Femur (tissue), 1 donor: ENCODE measurements at places on chromosomes 2 and 18.

- DNase-seq, result peak; percentile 20
Measured at GRCh38 chr2:179860255-179861026, 971 bp downstream of the ZNF385B start.

DNA sequence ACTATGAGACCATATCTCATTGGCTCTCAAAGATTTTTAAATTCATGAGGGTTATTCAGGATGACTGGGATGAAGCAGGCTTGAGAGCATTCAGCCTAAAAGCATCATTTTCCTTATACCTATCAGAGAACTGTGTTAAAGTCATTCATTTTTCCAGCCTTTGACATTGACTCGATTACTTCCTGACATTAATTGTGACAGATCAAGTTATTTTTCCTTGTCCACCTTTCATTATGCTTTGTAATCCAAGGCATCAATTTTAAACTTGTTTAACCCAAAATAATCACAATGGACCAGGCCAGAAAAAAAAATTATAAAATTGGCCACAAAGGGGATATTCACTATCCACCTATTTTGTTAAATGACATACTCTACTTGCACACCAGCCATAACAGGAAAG is 1606.8 kb upstream of the PIK3C3 start:
- DNase-seq, result no peak

DNA sequence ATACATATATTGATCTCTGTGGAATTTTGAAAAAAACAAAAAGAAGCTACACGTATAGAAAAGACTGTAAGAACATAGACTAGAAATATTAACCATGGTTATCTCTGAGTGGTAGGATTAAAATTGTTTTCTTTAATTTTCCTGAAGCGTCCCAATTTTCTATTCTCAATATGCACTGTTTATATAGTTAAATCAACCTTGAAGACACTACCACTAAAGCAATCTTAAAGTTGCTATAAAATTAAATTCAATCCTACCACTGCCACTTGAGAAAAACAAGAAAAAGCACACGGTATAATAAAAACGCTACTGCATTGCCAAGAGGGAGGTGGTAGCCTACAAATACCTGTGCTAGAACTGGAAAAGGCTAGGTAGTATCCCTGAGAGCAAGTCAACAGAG is 47.2 kb downstream of the TRIP12 start:
- DNase-seq, result no peak

DNA sequence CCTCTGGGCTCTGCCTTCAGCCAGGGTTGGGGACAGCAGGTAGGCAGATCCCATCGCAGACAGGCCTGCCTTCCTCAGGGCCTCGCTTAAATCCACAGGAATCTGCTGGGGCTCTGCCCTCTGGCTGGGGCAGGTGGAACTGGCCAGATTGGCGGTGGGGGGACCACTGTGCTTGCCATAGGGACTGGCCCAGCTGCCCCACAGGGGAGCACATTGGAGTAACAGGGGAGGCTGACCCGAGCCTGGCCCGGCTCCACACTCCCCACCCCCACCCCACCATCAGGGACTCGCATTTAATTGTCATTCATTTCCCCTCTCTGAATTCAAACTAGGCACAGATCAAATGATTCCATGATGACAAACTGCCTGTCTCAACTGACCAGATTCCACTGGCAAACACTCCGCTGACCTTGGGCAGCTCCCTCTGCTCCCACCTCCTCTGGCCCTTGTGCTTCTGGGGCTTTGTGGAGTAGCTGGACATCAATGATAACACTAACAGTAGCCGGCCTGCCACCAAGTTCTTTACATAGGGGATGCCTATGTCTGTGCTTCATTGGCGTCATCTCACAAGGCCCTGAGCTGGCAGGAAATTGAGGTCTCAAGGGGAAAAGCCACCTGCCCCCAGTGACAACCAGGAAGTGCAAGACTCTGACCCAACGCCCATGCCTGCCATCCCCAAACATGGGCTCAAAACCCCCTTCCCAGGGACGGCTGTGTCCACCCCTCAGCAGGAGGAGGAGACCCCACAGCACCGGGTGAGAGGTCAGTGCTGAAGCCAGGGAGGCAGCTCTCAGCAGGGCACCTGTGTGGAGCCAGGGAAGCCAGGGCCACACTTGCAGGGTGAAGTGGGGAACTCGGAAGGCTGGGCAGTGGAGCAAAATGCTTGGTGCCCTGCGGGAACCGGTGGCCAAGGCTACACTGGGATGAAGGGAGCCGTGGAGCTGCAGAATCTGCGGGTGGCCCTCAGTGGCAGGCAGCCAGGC is 2.1 kb upstream of the B3GNT7 start:
- DNase-seq, result no peak

DNA sequence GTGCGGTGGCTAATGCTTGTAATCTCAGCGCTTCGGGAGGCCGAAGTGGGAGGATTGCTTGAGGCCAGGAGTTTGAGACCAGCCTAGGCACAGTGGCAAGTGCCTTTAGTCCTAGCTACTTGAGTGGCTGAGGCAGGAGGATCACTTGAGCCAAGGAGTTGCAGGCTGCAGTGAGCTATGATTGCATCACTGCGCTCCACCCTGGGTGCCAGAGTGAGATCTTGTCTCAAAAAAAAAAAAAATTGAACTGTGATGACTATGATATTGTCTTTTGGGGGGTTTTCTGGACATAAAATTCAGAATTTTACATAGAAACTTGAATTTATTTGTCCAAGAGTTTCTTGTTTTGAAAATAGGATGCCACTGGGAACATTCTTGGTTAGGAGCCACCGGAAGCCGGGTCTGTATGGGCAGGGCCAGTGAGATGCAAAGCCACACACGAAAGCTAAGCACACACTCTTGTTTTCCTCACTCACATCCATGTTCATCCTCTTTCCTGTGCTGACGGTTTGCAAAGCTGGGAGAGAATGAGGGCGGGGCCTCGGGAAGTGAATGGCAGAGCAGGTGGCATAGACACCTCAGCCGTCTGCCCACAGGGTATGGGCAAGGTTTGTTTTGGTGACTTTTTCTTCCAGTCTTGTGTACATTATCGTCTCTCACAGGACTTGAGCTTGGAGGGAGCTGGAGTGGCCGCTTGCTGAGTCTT is 12.6 kb downstream of the AGAP1 start:
- DNase-seq, result no peak

- DNase-seq, result no peak
Measured at GRCh38 chr2:188369365-188369764, 77.7 kb downstream of the GULP1 start.

GRCh38 chr2:95374029-95374428 is 28.5 kb upstream of the FAHD2A start:
- no peak for DNase-seq

GRCh38 chr18:67864677-67865340 is 348.3 kb upstream of the DSEL start:
- no peak for DNase-seq

GRCh38 chr2:104749856-104750460 is 104.0 kb upstream of the POU3F3 start:
- no peak for DNase-seq

DNA sequence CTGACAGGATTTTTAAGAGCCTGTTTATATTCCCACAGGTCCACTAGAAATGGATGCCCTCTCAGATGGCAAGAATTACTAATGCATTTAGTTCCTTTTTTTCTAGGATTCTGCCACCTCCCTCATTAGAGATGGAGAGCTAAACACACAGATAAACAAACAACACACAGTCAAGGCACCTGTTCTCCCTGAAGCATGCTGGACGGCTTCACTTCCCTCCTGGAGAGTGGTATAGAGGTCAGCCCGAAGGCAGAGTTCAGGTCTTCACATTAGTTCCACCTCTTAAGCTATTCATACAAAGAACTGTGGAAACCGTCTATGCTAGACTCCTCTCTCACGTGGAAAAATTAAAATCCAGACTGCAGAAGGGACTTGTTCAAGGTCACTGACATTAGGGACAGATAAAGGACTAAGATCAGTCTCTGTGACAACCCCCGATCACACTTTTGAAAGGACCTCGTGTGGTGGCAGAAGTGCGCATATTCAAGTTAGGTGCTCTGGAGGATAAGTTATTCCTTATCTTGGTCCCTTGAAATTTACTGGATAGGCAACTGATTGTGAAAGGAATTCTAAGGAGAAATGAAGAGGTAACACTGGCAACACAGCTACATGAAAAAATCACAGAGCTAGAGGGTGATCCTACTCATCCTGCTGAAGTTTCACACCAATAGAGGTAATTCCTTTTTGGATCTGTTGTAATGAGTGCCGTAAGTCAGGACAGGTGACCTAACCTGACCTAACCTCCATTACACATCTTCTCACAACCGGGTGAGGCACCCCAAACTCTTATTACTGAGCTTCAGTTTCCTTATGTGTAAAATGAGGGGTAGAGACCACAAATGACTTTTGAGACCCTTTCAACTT is 75.1 kb downstream of the SPRED2 start:
- DNase-seq, result no peak

- DNase-seq, result no peak
Measured at GRCh38 chr2:42063431-42064171, 15.8 kb downstream of the PKDCC start.
